CD4-positive, CD25-positive, alpha-beta regulatory T cell (primary cell): ENCODE measurements at places on chromosomes 12 and 14. TPM values are rescaled to one million over a fixed set of nuclear protein-coding genes. Genes with fewer than 3 reads are reported as not detected.

Gene CELA1
- polyA plus RNA-seq = 2.0 TPM

Gene AGAP2
- 7.7 TPM for polyA plus RNA-seq

Gene AMHR2
- not detected for polyA plus RNA-seq

Gene KCNC2
- polyA plus RNA-seq = not detected

Gene TSPAN19
- polyA plus RNA-seq = not detected

Gene BRI3BP
- 2.2 TPM for polyA plus RNA-seq

Gene FGD4
- polyA plus RNA-seq = not detected

Gene SYT1
- polyA plus RNA-seq = not detected

Gene IPO8
- 13.8 TPM for polyA plus RNA-seq

Gene LMNTD1
- polyA plus RNA-seq = not detected

Gene KRT78
- polyA plus RNA-seq = not detected

Gene MYRFL
- not detected for polyA plus RNA-seq

Gene SIX4
- not detected for polyA plus RNA-seq

Gene WNT1
- polyA plus RNA-seq = 0.39 TPM

Gene SAMD4A
- 0.10 TPM for polyA plus RNA-seq

Gene RNFT2
- 2.2 TPM for polyA plus RNA-seq

Gene LRTM2
- not detected for polyA plus RNA-seq

Gene SLC10A1
- not detected for polyA plus RNA-seq

Gene IAPP
- not detected for polyA plus RNA-seq

Gene CLECL1
- polyA plus RNA-seq = not detected

Gene ASB2
- polyA plus RNA-seq = 4.7 TPM

Gene NTS
- not detected for polyA plus RNA-seq

Gene GPX2
- polyA plus RNA-seq = not detected

Gene KLRG1
- 16.5 TPM for polyA plus RNA-seq

Gene KRT79
- polyA plus RNA-seq = not detected

Gene IGFBP6
- polyA plus RNA-seq = not detected

Gene CD4
- polyA plus RNA-seq = 327 TPM

Gene KRT83
- polyA plus RNA-seq = not detected

Gene GYS2
- polyA plus RNA-seq = not detected

Gene GLIPR1L1
- polyA plus RNA-seq = not detected

Gene FLVCR2
- 7.4 TPM for polyA plus RNA-seq

Gene RNU4-1
- polyA plus RNA-seq = not detected

Gene FZD10
- not detected for polyA plus RNA-seq

Gene RNASE2
- not detected for polyA plus RNA-seq

Gene EXOC3L4
- not detected for polyA plus RNA-seq

Gene DIO3
- polyA plus RNA-seq = not detected

Gene PRB2
- polyA plus RNA-seq = not detected

Gene KLRC1
- 0.24 TPM for polyA plus RNA-seq

Gene ASCL1
- not detected for polyA plus RNA-seq

Gene LBHD2
- not detected for polyA plus RNA-seq

Gene GPR65
- polyA plus RNA-seq = 12.9 TPM

Gene FRMD6
- not detected for polyA plus RNA-seq
